ENCODE measurements at places on chromosomes 16 and 17.

GRCh38 chr17:28081467-28081866, 39.0 kb downstream of the NLK start:
- no peak for DNase-seq

GRCh38 chr16:89422527-89422904, 67.8 kb downstream of the ANKRD11 start:
- no peak for DNase-seq

- no peak for DNase-seq
These were observed 597.9 kb downstream of the KCNJ2 start for GRCh38 chr17:70767102-70767701.

GRCh38 chr17:28958820-28959455, 7.6 kb upstream of the PHF12 start:
- DNase-seq = no peak

DNA sequence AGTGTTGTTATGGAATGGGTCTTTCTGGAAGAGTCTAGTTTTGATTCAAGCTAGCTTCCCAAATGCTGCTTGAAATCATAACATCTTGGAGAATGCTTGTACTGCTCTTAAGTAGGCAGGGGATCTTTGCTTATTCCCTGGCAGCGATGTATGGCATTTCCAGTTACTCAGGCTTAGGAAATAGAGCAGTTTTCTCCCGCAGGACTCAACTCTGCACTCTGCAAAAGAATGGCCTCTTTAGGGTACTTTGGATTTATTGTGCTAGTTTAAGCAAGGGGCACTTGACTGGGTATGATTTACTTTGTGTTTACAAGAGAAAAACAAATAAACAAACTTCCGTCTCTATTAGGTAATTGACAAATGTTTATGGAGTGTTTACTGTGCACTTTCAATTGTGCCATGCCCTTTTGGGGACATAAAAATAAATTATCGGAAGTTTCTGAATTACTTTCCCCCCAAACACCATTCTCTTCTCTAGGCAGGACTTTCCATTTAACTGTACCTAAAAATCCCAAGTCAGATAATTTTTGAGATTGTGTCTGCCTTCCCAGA, 164.0 kb downstream of the MAP2K6 start:
- no peak for DNase-seq

GRCh38 chr17:4490109-4490591, 8.5 kb upstream of the SPNS2 start:
- no peak for DNase-seq

DNA sequence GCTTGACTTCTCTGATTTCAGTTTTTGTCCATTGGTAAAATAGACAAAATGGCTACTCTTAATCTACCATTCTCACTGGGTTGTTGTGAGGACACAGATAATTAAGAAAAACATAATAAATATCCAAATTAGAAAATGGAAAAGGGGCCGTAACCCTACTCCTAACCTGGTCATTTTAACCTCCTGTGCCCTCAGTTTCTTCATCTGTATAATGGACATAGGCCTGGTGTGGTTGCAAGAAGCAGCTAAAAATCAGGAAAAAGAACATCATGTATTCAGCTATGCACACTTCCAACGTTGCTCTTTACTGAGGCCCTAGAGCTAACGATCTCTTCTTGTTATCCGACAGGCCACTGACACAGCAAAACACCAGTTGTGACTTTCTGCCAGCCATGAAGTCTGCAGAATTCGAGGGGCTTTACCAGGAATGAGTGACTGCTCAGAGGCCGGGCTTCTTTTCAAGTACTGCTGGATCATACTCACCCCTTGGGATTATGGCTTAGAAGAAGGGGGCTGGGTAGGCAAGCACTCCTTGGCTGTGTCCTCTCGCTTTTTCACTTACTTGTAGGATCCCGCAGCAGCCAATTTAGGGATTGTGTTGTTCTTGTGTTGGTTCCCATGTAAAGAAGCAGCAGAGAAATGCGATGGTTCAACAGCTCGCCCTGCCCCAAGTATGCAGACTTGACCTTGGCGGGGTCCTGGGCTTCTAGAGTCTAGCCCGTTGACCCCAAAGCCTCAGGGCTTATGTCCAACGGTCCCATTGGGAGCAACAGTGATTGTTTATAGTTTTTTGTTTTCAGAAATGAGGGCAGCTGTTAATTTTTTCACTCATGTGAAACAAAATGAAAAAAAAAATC, 20.9 kb downstream of the LDAF1 start:
- DNase-seq = no peak

- no peak for DNase-seq
These were observed 222.5 kb downstream of the C16orf78 start for GRCh38 chr16:49596068-49596467.

- DNase-seq = peak; percentile 53
These were observed 23.3 kb downstream of the CPNE2 start for GRCh38 chr16:57115514-57116182.

DNA sequence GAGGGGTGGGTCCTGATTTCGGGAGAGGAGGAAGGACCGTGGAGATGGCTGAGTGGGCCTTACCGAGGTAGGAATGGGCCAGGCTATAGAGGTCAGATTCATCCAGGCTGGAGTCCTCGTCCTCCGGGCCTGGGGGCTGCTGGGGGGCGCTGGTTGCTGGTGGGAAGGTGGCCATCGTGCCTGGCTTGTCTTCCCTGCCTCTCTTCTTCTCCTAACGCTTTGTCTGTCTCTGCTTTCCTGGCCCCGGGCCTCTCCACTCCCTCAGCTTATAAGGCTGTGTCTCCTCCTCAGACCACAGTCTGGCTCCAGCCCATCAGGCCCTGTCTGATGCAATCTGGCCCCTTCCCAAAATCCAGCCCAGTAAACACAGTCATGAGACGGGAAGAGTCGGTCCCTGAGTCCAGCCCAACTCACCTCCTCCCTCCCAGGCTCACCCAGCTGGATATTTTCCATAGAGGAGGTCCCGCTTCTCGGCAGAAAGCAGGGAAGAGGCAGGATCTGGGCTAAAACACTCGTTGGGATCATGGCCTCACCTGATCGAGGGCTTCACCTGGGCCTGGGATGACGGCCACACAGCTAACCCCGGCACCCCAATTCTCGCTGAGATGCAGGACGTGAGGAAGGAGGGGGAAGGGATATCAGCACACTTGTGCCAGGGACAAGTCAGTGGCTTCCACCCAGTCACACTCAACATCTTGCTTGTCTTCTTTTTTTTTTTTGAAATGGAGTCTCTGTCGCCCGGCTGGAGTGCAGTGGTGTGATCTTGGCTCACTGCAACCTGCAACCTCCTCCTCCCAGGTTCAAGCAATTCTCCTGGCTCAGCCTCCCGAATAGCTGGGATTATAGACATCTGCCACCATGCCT, at the start of gene NUPR1:
Gene NUPR1, minus strand, starts transcription at position 242 of the 864 bp plus-strand sequence. Its CDS starts 67 bp downstream, at position 175.
- DNase-seq = peak; percentile 78

- no peak for DNase-seq
These were observed 703.8 kb upstream of the KIF2B start for GRCh38 chr17:53118948-53119347.

DNA sequence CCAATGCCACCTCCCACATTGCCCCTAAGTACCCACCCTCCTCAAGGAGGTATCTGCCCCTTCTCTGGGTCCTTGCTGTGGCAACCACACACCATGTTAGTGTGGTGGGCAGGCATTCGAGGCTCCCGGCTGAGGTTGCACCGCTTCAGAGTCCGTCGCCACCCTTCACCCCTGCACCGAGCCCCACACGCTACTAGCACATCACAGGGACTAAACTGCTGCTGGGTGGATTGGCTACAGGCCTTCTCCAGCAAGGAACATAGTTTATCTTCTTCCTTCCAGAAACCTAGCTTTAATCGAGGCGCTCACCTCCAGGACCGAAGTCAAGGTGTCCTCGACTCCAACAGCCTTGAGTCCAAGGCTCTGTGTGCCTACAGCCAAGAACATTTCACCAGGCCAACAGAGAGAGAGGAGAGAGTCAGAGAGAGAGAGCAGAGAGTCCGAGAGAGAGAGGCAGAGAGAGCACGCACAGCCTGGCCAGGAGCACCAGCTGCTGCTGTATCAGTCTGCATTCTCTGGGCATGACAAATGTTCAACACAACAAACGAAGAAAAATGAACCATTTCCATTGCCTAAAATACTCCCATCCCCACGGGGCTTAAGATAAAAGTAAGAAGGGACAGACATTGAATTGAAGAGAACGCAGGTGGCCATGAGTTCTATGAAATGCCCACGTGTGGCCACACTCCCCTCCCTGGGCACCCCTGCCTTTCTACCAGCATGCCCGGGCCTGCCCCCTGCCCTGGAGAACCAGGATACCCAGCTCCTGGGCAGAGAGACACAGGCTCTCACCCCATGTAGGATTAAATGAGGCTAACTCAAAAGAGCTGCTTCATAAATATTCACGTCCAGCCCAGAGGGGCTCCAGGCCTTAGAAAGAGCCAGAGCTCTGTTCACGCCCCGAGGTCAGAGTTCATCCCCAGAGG, 94.9 kb downstream of the RBFOX3 start:
- DNase-seq = no peak

DNA sequence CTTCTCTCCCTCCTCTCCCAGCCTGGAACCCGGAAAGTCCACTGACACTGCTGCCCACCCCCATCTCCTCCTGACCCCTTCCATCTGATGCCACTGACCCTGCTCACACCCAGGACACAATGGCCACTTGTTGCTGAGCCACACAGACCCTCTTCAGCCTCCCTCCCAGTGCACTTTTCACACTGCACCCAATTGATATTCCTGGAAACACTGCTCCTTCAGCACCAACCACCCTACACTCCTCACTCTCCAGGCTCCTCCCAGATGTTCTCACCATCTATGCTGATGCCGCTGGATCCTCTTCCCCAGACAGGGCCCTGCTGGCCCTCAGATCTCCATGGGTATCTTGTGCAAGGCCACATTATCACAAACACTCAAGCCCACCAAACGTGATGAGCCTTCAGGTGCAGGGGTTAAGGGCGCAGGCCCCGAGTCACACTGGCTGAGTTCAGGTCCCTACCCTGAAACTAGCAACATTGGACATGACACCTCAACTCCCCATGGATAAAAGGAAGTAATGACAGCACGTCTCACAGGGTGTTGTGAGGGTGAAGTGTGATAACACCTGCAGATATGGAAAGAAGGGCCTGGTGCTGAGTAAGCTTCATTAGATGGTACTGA, 238.1 kb downstream of the ZNF423 start:
- DNase-seq = no peak

DNA sequence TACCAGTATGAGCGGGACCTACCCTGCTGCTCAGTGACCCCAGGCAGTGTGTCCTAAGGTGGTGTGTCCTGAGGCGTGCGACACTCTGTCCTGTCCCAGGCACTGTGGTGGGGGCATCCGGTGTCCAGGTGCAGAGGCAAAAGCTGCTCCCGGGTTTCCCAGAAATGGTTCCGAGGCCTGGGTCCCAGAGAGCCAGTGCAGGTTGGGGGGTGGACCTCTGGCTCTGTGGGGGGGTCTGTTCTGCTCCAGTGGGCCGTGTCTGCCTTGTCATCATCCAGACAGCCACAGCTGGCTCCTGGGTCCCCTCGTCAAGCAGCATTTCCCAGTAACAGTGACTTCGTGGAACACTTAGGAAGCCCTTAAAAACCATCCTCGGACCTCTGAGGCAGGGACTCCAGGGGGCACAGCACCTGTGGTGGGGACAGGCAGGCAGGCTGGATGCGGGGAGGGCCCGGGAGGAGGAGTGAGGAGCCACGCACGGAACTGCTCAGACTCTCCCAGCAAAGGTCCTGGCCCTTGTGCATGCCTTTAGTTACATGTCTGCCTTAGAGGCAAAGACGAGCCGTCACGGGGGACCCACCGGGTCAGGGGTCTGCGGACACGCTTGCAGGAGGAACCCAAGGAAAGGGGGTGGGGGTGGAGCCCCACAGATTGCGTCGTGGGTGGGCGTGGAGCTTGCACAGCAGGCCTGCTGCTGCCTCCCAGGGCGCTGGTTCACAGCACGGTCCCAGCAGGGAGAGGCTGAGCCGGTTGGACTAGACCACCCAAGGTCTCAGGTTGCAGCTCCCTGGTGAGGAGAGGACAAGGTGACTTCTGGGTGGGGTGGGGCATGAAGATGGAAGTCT, 5.6 kb downstream of the SLC16A3 start:
- no peak for DNase-seq

DNA sequence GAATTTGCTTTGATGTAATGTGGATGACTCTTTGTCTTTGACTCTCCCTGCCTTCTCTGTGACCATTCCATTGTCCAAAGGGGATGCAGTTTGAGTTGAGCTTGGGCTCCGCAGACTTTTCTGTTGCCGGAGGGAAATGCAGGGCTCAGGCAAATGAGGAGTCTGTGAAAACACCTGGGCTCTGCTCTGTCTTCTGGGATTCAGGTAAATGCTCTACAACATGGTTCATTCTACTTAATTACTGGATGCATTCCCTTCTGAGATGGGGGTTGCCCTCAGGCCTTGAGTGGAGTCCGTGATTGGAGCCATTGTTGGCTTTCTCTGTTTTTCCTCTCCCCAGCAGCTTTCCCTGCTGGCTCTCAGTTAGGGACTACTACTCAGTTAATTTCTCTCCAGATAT, 26.4 kb upstream of the SPNS2 start:
- DNase-seq = no peak

DNA sequence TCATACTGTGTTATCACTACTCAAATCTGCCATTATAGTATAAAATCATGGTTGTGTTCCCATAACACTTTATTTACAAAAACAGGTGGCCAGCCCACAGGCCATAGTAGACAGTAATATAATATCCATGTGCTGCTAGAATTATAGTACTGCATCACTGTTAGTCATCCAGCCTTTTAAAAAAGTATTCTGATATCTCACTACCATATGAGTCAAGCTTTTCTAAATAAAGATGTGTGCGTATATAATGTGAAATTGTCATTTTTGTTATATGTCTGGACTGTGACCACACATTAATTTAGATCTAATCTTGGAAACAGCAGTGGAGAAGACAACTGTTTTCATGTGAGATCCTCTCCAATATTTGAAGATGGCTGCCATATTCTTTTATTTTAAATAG, 1049.1 kb upstream of the GOT2 start:
- DNase-seq = no peak

GRCh38 chr16:23148166-23148512, 1.1 kb downstream of the USP31 start:
- no peak for DNase-seq

DNA sequence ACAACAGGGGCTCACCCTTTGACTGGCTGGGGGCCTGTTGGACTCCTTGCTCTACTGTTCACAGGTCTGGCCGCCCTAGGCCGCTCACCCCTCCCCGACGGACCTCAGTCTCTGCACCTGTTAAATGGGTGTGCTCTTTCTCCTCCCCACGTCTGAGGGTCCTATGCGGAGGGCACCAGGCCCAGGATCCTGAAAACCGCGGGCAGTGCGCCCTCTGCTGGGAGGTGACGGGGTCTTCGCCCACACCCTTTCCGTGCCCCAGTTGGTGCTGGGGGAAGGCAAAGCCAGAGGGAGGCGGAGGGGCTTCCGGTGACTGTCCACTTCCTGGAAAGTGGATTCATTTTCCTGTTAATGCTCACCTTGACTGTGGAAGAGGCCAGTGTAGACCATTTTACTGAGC, 1010.9 kb downstream of the KCNJ18 start:
- peak; percentile 48 for DNase-seq

GRCh38 chr17:66562119-66562518, 259.7 kb downstream of the PRKCA start:
- no peak for DNase-seq

DNA sequence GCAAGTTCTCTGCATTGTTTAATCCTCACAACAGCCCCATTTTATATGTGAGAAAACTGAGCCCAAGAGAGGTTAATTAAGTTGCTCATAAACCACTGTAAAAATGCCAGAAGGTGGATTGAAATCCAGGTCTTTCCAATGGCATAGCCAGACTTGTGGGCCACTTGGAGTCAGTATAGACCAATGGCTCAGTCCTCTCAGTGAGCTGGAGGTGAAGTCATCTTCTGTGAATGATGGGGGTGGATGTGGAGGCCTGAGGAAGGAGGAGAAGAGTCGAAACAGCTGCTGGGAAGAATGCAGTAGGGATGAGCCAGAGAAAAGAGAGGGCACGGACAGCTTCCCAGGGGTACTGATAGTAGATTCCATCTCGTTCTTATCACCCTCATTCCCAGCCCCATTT, 213.4 kb downstream of the SOX9 start:
- DNase-seq = no peak

GRCh38 chr17:32551186-32551955, 64.6 kb downstream of the CDK5R1 start:
- DNase-seq = no peak
